ENCODE measurements at places on chromosomes 6 and 20.

DNA sequence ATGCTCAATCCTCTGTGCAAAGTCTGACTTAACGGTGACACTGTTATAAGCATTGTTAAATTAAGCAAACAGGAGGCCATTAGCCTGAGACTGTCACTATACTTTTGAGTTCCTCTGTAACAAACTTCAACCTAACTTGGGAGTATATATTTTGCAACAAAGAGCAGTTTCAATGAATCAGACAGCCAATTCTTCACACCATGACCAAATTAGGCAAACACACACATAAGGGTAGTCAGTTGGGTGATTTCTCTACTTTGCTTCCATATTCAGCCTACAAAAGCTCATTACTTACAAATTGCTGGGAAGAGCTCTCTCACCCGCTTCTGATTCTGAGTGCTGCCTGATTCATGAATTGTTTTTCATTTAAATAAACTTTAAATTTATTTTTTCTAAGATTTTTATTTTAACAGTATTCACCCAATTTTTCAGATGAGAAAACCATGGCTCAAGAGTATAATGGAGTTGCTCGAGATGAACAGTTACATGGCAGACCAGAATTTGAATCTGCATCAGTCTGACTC is 60.5 kb downstream of the HACE1 start:
- no peak for DNase-seq

DNA sequence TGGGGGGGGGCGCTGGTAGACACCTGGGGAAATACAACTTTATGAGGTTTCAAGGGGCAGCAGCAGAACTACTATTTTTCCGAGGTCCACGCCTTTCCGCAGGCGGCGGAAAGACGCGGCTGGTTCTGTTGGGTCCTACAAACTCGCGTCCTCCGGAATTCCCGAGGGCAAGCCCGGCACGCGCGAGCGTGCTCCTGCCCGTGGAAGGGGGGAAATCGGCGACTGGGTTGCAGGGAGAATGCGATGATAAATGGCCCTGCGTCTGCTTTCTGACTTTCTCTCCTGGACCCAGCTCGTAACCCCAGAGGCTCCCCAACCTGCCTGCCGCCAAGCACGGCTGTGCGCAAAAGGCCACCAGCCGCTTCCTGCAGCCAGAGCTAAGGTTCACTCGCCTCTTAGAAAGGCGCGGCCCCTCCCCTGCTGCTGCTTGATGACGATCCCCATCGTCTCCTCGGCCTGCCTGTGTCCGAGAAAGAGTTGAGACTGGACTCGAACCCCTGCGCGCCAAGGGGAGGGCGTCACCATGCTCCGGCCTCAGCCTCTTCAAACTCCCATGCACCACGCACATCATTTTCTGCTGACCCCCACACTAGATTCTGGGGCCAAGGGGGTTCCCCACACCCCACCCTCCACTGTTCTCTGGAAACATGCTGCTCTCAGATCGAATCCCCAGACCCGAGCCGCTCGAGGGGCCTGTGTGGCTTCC is 6.7 kb downstream of the FOXA2 start:
- no peak for DNase-seq

- no peak for DNase-seq
Observed at GRCh38 chr20:36094497-36094896, 60.0 kb upstream of the EPB41L1 start.

DNA sequence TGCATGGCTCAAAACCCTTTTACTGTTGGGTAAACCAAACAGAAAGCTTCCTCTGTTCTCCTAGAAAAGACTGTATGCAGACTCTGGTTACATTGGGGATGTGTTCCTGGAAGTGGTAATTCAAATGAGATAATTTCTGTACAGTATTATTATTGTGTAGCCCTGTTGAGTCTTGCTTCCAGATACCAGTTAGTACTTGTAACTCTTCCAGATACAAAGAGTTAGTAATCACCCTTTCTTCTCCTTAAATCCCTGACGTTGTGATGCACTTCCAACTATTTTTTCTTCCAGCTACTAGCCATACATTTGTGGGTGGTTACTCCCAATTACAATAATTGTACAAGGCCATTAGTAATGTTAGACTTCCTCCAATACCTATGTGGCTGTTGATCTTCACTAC is 42.3 kb upstream of the GRIK2 start:
- DNase-seq: no peak

GRCh38 chr6:6793388-6794250 is 205.1 kb downstream of the LY86 start:
- no peak for DNase-seq

DNA sequence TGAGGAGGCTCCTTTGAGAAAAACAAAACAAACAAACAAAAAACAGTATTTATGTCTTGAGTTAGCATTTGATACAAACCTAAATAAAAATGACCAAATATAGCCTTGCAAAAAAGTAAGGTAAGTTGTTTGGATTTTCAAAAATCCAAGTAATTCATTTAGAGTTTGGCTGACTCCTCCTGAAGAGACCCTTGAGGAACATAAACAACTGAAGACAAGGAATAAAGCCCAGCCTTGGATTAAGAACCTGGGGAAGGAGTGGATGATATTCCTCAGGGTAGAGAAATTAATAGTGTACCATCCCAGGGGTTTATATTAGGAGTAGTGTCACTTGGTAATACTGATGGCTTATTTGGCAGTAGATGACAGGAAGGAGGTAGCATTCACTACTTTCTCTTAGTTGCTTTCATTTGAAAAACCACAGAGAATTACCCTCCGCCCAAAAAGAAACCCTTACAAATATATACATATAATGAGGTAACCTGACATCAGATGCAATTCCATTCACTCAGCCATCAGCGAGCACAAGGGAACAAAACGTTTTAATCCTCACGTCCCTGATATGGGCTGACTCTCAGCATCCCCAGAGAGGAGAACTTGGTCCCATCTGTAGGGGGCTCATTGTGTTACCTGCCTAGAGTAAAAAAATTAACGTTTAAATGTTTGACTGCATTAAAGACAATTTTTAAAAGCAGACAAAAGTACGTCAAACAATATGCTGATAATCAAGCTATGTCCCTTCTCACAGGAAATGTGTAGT is 57.0 kb downstream of the SOBP start:
- no peak for DNase-seq

DNA sequence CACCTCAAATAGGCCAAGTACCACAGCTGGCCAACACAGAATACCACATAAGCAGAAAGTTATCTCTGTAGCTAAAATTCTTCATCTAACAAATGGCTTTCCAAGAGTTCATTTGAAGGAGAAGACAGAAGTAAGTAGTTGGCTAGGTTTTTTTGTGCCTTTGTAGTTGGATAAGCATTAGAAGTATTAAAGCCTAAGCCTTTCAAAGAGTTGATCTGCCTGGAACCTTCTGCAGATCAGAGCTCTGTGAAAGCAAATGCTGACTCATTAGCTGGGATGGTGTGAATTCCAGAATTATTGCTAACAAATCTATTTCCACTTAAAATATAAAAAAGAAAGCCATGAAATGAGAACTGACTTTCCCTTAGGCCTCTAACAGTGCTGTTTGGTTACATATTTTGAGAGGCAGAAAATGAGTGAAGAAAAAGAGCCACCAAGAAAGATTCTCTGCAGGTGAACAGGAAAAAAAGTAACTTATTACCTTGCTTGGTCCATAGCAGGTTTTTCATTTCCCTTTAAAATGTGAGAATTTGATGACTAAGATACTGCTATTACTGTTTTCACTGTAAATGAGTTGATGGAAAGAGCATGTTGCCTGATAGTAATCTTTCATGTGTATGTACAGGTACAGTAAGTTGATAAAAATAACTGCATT is 763.2 kb upstream of the FLRT3 start:
- DNase-seq: no peak

DNA sequence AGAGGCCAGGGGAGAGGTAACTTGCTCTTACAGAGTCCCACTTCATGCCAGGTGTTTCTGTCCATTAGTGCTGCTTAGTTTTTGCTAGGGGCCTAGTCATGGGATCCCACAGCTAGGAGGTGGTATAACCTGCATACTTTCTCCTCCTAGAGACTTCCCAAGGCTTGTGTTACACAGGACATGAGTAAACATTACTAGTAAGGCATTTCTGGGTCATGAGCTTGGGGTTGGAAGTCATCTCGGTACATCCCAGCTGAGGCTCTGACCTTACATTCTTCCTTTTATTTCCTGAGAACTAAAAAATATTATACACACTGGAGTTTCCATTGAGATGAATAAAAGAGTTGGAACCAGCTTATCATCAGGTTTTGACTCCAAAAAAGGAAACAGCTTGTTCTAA is 20.9 kb upstream of the PNPLA1 start:
- no peak for DNase-seq

DNA sequence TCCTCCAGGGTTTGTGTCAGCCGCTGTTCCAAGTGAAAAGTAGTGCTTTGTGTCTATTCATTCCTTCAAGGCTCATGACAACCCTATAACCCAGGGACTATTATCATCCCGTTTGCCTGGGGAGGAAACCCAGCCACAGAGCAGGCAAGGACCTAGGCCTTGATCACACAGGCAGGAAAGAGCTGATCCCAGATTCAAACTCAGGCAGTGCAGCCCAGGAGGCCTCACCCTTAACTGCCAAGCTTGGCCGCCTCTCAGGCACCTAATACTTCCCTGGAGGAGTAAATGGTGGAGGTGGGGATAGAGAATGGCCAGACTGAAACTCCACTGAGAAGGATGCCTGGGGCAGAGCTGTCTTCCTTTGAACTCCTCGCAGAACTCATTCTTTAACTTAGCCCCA is 215.1 kb upstream of the QKI start:
- no peak for DNase-seq

DNA sequence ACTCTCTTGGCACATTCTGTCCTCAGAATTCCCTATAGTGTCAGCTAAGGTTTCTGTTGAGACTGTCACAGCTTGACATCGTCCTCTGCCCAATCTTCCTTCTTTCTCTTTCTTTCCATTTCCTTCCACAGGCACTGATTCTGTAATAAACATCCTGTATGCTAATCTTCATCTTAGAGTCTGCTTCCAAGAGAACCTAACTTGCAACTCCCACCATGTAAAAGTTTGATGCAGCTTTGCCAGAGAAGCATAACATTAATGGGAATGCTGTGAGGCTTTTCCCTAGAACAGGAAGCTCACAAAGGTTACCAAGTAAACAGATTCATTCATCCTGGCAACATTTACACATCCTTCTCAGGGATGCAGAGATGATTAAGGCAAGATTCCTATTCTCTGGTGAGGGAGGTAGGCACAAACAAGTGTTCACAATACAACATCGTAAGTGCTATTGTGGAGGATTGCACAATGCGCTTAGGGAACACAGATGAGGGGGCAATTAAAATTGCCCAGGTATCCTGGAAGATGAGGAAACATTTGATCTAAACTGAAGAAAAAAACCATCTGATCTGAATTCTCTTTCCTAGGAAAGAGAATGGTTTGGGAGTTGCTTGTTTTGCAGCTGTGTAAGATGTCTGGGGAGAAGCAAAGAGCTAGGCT is 74.7 kb downstream of the GRM1 start:
- DNase-seq: no peak

DNA sequence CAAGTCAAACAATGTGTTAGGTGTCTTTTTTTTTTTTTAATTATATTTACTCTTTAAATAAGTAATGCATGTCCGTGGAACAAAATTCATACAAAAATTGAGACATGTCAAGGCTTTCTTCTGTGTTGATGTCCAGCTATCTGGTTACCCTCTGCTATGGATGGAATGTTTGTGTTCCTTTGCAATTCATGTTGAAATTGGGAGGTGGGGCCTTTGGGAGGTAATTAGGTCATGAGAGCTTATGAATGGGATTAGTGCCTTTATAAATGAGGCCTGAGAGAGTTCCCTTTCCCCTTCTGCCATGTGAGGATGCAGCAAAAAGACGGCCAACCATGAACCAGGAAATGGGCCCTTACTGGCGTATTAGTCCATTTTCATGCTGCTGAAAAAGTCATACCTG is 83.1 kb upstream of the KCNG1 start:
- no peak for DNase-seq

GRCh38 chr6:13012296-13012695 is 295.7 kb downstream of the PHACTR1 start:
- no peak for DNase-seq

- no peak for DNase-seq
Observed at GRCh38 chr6:111761783-111762312, 111.4 kb downstream of the FYN start.

GRCh38 chr6:33882154-33882553 is 78.4 kb upstream of the MLN start:
- DNase-seq: no peak

DNA sequence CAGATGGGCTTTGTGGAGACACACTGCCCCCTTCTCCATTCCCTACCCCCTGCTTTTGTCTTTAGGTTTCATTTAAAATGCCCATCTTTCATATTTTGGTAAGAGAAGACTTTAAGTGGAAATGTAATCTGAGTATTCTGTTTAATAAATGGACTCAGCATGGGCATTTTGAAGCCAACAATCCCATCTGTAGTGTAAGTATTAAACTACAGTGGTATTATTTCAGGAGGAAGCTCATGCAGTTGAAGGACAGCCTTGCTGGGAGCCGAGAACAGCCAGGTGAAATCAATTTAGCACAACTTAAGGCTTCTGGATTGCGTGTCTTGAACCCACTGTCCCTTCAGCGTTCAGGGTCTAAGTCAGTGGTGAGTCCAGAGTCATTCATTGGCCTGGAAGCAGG is 63.5 kb downstream of the AKAP12 start:
- no peak for DNase-seq

GRCh38 chr20:34242879-34243278 is 1.7 kb downstream of the ASIP start:
- DNase-seq: no peak

- DNase-seq: peak; percentile 25
Observed at GRCh38 chr6:56223995-56224394, 23.4 kb downstream of the COL21A1 start.

GRCh38 chr6:143804835-143805239 is 38.3 kb upstream of the LTV1 start:
- DNase-seq: no peak

DNA sequence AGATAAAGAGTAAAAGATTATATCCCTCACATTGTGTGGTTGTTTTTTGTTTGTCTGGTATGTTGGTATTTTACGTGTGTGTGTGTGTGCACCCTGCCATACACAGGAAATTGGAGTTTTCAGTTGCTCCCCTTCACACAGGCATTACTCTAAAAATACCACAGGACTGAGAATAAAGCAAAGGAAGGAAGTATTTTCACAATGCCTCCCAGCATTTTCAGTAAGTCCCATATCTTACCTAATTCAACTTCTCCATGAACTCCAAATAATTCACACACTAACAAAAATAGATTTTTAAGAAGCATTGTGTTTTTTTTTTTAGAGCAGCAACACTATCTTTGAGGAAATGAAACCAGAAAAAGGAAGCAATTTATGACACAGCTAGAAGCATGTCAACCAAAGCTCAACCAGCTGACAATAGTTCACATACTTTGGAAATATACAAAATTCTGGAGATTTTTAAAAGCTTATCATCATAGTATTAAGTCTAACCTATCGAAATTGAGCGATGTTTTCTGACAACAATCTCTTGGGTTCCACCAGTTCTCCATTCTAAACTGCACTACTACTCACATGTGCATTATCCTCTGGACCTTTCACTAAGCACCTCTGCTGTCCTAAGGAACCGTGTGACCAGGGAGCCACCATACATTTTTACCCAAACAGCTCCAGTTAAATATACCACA is 2.1 kb downstream of the UBE2J1 start:
- DNase-seq: no peak

DNA sequence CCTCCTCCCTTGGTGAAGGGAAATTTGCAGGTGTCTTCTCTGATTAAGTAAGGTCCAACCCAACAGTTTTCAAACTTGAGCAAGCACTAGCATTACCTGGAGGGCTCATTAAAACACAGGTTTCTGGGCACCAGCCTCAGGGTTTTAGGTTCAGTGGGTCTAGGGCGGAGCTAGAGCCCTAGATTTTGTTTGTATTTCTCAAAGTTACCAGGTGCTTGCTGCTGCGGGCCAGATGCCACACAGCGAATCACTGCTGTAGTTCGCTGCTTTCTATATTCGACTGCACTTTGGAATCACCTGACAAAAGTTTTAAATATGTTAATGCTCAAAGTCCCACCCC is 869 bp downstream of the COL21A1 start:
- DNase-seq: no peak
